Osteoblast (primary cell): ENCODE measurements at places on chromosomes 1 and 21. TPM values are rescaled to one million over a fixed set of nuclear protein-coding genes. Genes with fewer than 3 reads are reported as not detected.

- peak; percentile 93 for DNase-seq
Observed at GRCh38 chr1:38026592-38027200, 14.2 kb downstream of the UTP11 start.

- no peak for DNase-seq
Observed at GRCh38 chr1:91806769-91807700, 78.9 kb downstream of the TGFBR3 start.

DNA sequence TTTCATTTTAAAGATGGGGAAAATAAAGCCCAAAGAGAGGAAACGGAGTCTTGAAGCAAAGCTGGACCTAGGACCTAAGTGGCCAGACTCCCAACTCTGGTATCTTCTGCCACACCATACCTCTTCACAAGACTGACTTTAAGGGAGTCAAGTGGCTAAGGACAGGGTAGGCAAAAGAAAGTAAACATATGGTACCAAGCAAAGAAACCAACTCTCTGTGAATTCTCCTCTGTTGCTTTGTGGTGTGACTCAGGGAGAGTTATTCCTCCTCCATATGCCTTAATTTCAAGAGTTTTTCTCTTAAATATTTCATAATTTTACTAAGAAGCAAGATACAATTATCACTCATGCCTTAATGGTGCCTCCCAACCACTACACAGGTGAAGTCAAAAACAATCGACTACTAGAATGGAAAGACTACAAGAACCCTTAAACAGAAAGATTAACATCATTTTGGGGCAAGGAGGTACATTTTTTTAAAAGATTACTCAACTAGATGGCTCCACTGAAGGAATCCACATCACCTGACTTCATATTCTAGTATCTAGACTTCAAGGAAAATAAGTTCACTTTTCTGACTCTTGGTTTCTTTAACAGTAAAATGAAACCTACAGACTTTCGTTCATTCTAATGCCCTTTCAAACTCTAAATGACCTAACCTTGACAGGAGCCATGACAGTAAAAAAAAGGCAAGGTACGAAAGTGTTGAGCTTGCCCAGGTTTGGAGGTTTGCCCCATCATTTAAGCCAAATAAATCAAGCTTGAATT is 44.2 kb downstream of the LUZP1 start:
- DNase-seq = no peak

DNA sequence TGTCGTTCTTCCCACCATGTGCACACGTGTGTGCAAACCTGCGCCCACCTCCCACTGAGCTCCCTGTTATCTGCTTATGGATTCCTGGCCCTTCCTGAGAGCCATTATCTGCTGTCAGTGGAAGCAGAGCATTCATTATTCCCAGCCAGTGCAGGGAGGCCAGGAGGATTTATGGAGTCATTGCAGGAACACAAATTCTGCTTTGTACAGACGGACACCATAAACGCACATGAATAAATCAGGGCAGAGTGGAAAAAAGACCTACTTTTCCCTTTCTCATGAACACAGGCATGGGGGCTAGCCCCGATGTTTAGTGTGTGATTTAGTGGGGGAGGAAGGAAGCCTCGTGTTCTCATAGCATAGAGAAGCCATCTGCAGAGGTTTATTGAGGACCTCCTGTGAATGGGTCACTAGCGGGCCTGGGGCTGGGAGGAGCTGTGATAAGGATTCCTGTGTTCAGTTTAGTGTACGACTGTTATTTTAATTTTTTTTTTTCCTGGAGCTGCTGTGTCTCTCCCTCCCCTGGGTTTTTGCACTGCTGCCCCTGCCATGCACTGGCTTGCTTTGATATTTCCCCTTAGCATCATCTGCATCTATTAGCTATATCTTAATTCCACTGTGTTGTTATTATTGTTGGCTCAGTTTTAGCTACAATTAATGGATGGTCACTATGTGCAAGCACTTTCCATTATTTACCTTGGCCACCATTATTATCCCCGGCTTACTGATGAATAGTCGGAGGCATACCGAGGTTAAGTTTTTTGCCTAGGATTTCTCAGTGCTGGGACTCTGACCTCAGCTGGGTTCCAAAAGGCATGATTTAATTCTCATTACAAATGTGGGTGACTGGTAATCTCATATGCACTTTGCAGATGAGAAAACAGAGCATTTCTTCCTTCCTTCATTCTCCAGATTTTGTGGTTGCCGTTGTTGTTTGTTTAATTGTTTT is 33.0 kb downstream of the HUNK start:
- no peak for DNase-seq

DNA sequence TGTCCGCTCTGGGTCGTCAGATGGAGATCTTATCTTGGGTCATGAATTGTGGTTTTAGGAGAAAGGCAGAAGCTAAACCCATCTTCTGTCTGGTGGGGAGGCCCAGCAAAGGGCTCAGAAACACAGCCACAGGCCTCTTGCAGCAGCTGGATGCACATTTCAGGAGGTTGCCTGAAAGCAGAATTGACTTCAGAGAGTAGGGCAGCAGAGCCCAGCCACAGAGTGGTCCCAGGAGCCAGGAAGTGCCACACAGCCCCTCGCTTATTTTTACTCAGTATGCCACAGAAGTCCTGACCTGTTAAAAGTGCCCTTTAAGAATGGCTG is 8.3 kb upstream of the RIPK4 start:
- no peak for DNase-seq

DNA sequence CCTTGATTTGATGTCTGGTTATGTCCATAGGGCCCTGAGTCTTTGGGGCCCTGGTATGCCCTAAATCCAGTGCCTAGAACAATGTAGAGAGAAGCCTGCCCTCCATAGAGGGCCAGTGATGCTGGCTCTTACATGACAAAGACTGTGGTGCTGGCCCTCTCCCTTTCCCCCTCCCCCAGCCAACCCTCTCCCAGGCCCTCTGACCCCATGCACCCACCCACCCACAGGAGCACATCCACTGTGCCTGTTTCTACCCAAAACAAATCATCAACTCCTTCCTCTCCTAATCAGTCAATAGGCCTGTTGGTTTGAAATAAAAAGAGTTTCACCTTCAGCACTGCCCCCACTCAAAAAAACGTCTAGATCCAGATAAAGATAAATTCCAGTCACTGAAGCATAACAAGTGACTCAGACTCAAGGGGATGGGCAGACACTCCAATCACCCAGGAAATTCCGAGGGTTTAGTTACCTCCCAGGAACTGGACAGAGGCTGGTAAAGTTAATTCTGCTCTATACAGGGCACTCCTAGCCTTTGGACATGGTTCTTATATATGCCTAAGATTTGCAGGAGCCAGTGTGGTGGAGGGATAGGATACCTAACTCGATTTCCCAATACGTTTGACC is 144.8 kb upstream of the VANGL1 start:
- peak; percentile 65 for DNase-seq

DNA sequence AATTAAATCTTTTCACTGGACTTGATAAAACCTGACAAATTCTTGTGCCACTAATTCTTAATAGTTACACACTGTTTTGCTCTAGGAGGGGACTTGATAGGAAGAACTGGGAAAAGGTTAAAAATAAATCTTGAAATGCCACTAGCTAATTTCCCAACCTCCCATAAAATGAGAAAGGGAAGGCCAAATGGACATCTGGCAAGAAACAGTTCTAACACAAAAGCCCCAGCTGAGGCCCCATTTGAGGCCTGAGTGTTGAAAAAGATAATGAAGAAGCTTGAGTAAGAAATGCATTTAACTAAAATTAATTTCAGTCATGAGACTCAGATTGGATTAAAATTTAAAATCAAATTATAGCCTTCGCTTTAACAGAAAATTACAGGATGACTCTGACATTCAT is 11.2 kb upstream of the RAP1GAP start:
- peak; percentile 34 for DNase-seq

DNA sequence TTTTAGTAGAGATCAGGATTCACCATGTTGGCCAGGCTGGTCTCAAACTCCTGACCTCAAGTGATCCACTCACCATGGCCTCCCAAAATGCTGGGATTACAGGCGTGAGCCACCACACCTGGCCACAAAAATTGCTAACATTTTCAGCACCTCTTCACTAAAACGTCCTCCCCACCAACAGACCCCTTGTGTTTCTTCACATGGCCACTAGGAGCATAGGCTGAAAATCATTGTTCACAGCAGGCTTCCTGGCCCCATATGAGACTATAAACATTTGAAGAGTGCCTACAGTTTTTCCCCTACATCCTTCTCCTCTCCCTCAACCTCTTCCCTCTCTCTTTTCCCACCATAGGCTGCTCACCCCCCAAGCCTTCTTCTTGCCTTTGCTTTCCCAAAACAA is 28.0 kb upstream of the SFPQ start:
- DNase-seq = peak; percentile 72

DNA sequence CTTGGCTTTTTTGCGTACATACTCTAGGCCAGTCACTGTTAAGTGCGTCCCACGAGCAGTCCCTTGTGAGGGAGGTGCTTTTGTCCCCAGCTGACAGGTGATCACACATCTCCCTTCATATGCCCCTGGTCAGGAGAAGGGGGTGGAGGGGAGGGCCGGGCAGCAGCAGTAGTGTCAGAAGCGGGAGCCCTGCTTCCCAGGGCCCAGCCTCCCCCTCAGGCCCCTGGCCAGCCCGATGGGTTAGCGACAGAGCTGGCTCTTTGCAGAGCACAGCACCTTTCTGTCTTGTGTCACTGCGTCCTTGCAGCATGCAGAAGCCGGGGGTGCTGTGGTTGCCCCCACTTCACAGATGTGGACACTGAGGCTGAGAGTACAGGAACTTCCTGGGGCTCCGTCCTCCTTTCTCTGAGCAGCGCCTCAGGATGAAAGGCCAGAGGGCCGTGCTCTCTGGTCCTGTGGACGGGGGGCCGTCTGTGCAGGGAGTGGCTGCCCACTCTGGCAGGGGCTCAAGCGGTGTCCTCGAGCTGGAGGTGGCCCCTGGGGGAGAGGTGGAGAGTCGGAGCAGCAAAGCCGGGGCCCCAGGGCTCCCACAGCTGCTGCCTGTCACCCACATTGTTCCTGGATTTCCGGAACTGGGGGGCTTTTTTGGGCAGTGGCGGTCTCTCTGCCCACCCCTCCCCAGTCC is 5.9 kb downstream of the TMEM201 start:
- DNase-seq = peak; percentile 74

DNA sequence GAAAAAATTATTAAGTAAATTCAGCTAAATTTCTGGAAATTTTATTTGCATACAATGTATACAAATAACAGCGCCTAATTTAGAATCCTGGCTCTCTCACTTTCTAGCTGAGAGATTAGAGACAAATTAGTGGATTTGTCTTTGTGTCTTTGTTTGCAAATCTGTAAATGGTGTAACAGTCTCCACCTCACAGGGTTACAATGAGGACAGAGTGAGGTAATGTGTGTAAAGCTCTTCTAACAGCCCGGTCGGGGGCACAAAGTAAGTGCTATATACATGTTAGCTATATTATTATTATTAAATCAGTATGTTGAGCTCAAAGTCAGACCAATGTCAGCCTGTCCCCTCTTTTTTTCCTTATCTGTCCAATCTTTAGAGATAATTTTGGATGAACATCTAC is 5.0 kb upstream of the ADAMTSL4 start:
- DNase-seq = peak; percentile 46

- DNase-seq = peak; percentile 97
Observed at GRCh38 chr1:225911191-225912130, 12.6 kb downstream of the PYCR2 start.

DNA sequence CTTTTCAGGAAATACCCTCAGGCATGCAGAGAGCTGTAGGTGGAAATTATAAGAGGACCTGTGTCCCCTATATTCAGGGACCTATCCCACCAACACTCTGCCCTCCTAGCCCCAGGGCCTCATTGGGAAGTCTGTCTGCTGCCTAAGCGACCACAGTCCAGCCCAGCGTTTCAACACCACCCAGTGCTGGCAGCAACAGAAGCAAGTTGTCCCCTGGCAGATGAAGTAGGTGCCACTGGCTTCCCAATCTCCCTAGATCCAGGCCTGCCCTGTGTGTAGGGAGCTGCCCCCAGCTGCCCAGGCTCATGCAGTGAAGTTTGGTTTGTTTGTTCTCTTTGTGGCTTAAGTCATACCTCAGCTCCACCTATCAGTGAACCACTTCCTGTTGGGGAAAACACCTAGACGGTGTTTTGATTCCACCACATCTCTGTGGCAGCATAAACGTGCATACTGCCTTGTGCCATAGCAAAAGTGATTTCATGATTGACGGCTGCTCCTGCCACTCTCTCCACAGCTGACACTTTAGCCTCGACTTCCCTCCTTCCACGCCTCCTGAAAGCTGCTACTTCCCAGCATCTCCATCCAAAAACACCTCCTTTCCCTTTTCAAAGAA is 8.1 kb upstream of the LEFTY1 start:
- peak; percentile 60 for DNase-seq

DNA sequence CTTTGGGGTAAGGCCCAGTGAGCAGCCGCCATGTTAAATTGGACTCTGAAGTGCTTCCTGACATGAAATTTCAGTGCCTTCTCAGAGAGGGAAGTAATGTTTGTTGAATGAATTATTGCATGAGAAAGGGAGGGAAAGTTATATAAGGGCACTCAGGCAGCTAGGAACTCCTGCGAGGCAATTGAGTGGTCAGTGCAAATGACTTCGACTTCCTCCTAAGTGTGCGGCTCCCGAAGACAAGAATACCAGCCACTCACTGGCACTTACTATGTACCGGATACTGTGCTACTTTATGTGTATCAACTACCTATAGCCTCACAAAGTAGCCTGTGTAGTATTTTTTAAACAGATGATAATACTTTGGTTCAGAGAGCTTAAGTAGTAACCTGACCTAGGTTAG is 52.5 kb downstream of the CNN3 start:
- DNase-seq = no peak

DNA sequence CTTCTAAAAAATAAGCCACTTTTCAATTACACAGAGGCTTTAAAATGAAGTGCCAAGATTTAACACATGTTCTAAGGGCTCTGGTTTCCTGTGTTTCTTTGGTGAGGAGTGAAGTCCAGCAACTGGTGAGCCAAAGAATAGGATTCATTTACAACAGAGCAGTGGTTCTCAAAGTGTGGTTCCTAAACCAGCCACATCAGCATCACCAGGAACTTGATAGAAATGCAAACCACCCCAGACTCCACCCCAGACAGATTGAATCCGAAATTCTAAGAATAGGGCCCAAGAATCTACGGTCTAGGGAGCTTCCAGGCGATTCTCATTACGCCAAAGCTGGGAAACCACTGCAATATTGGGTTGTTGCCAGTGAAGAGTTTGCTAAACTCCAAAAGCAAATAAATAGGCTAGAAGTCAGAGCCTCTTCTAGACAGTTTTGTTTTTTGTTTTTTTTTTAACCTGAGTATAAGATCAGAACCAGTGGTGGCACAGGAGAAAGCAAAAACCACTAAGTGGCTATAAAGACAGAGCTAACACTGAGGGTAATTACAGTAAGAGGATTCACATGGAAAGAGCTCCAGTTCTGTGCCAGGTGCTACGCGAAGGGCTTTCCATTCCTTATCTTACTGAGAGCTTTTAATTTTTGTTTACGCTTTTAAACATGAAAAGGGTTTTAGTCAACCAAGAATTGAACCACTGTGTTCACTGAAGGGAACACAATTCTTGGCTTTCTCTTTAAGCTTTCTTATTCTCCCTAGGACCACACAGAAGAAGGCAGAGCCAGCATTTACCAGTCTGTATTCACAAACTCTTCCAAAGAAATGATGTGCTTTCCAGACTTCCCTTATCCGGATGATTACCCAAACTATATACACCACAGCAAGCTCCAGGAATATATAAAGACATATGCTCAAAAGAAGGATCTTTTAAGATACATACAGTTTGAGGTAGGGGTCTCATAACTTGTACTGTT is 42.4 kb upstream of the FMO2 start:
- DNase-seq = peak; percentile 76

- peak; percentile 78 for DNase-seq
Observed at GRCh38 chr1:98792123-98792522, 130.6 kb downstream of the SNX7 start.

The FAM163A gene
- total RNA-seq = not detected in 2 replicates

The TNFRSF4 gene
- total RNA-seq = under 0.01 TPM in 1 of 2 replicates, not detected in the other

The LAMC1 gene
- total RNA-seq = 903 and 966 TPM in 2 replicates

The VAV3 gene
- 0.59 and 0.72 TPM in 2 replicates for total RNA-seq

The LRRC8B gene
- 1.2 and 1.4 TPM in 2 replicates for total RNA-seq

The SPATA17 gene
- 0.36 and 1.5 TPM in 2 replicates for total RNA-seq

The OXCT2 gene
- total RNA-seq = 1.1 and 1.2 TPM in 2 replicates
